NCI-H2081 (cell line): ENCODE measurements at places on chromosomes 3 and 15.

DNA sequence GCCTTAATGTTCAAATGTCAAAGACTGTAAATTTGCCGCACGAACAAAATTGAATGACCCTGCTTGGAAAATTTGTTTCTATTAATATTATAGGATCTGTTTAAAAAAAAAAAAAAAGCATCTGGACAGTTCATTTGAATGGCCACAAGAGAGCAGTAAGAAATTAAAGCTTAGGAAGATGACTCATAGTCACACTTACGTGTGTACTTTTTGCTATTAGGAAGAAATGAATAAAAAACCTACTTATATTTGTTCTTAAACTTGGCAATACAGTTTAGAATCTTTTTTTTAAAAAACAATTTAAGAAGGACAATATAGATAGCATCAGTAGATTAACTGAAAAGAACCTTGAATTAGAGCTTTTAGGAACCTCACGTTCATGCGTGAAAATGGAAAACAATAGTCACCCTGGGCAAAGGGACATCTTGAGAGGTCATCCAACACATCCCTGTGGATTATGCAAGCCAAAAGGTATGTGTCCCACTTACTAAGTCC, 621.8 kb downstream of the MECOM start:
- peak; percentile 46 for DNase-seq

- no peak for DNase-seq
These were observed 51.8 kb downstream of the KLF15 start for GRCh38 chr3:126305427-126305826.

DNA sequence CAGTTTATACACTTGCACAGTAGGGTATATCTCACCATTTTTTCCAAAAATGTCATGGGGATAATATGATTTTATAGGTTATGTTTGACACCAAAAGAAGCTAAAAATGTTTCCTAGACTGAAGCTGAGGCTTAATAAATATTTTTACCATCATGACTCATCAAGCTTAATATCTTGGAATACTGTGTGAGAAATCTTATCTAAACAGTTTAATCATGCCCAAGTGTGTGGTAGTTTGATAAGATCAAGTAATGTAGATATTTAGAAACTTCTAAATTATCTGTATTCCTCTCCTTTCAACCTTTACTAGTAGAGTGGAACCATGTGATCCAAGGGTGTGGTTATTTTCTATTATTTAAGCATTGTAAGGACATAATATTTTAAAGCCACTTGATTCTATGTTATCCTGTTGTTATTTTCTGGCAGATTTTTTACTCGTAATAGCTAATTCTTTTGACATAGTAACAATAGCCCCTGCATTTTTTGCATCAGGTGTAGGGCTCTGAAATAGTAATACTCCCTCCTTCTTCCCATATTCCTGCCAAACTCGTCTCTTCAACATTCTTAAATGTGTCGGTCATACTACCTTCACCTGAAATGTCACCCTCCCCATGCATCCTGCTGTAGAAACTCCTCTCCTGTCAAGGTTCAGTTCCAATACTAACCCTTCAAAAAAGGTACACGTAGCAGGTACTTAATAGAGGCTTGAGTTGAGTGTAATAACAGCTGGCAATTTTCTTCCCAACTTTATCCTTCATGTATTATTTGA, 729.6 kb downstream of the NLGN1 start:
- no peak for DNase-seq

GRCh38 chr3:48423883-48424695, 5.8 kb downstream of the PLXNB1 start:
- no peak for DNase-seq

DNA sequence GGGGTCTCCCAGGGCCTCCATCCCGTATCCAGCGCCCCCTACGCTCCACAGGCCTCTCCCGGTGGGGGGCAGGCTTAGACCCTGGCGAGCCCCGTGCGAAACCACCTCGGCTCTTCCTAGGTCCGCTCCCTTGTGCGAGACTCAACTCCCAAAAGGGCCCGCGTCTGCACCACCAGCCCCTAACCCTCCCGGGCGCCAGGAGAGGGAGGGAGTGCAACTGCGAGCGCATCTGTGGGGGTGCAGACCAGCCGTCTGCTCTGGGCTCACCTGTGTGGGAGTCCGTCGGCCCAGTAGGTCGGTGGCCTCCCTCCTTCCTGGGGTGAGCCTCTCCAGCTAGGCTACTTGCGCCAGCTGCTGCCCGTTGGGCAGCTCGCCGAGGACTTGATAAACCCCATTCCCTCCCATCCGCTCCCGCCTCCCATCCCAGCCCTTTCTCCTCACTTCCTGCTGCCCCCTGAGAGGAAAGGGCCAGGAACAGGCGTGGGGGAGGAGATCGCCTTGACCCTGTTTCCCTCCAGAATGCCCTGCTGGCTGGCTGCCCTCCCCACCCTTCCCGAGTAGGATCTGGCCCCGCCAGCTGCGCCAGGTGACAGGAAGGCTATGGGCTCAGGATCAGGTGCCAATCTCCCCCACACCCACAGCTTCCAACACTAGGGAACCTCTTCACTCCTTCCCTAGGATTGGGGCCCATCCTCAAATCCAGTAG, at the start of gene HYAL2:
TSS of gene HYAL2 (minus strand) at position 360 of the 706 bp plus-strand sequence. CDS start 2,256 bp downstream, outside the sequence.
- DNase-seq, result peak; percentile 23

GRCh38 chr3:169384573-169384972, 278.9 kb downstream of the MECOM start:
- DNase-seq, result no peak

DNA sequence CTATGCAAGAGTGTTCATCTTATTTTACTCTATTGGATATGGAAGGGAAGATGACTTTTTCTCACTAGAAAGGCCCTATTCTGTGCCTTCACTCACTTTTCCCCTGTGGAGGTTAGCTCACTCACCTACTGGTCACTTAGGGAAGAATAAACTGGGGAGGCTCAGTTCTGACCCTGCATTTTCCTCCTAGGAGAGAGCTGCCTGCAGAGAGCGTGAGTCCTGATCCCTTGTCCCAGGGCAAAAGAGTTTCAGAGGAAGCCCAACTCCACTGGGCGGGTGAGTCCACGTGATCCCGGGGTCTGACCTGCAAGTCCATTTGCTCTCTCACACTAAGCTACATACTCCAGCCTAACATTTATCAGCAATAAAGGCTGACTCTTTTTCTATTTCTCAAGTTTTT, 8.4 kb downstream of the MORC1 start:
- no peak for DNase-seq

GRCh38 chr3:184884359-184885017, 72.5 kb downstream of the VPS8 start:
- no peak for DNase-seq

GRCh38 chr3:32239307-32240158, 1.1 kb downstream of the CMTM8 start:
- no peak for DNase-seq

- DNase-seq, result no peak
These were observed 1.6 kb downstream of the OXTR start for GRCh38 chr3:8767667-8768363.

DNA sequence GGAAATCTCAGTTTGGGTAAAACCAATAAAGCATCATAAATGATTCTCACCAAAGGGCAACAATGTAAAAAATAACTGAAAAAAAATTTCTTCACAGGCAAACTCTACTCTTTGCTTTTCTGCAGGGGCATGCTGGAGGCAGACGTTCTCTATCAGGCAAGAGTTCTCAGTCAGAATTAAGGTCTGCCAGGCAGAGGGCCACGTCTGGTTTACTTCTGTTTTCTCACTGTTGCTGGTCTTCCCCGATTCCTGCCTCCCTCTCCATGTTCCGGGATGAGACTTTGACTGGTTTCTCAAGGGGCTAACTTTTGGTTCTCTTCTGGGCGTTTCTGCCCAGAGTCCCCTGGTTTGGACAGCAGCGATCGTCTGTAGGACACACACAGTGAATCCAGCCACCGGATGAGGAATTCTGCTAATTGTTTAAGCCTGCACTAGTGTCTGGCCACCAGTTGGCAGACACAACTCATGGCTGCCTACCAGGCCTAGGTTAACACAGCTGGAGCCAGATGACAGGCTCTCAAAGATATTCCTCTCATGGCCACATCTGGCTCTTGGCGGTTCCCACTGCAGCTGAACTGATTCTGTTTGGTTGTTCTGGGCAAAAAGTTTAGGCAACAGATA, 273.1 kb downstream of the FOXP1 start:
- no peak for DNase-seq

- DNase-seq, result no peak
These were observed 414.7 kb upstream of the ARRDC4 start for GRCh38 chr15:97545799-97546198.

DNA sequence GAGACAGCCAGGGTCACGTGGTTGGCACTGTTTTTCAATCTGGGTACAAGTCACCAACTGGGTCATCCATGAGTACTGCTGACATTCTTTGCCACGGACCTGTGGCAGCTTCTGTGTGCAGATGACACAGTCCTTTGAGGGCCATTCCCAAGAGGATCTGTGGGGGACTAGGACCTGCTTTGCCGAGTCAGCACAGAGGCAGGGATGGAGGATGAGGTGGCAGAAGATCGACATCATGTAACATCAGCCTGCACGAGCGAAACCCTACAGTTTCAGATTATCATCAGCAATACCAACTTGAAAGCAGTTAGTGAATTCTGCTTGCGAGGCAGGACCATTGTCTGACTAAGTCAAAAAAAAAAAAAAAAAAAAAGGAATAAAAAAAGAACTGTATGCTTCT, 227.7 kb downstream of the FOXP1 start:
- no peak for DNase-seq

DNA sequence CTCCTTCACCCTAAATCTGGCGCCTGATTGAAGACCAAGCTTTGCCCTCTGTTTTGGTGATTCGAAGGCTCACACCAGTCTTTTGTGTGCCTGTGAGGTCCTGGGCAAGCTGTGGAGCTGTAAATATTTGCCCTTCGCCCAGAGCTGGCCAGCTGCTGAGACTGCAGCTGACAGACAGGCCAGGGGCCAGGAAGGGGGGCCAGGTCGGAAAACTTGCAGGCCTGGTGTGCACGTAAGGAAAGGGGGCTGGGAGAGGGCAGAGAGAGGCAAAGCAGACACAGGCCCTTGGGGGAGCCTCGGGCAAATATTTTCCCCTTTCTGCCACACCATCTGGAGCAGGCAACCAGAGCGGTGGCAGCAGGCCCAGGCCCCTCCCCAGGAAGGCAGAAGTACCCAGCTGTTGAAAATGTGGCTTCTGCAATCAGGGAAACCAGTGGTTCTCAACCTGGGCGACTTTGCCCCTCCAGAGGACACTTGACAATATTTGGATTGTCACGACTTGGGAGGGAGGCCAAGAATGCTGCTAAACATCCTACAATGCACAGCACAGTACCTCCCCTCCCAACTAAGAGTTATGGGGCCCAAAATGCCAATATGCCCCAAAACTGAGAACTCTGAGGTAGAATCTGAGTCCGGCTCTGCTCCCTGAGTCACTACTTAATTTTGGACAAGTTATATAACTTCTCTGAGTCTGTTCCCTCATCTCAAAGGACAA, 2.5 kb downstream of the PDZRN3 start:
- peak; percentile 78 for DNase-seq

DNA sequence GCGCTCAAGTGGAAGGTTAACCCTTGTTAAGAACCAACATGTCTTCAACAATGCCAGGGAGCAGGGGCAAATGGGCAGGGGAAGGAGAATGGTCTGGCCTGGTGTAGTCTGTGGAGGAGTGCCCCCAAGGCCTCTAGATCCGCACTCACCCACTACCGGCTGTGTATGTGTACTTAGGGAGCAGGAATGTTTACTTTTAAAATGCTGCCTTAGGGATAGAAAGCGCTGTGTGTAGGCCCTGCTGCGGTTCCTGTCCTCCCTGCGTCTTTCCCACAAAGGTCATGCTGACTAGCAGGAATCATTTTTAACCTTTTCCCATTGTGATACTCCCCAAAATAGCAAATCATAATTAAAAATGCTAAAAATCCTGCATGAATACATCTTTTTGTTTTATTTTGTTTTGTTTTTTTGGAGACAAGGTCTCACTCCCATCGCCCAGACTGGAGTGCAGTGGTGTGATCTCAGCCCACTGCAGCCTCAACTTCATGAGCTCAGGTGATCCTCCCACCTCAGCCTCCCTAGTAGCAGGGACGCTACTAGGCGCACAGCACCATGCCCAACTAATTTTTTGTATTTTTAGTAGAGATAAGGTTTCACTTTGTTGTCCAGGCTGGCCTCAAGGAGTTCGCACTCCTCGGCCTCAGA, 35.9 kb upstream of the CEMIP start:
- no peak for DNase-seq

- no peak for DNase-seq
These were observed 461.9 kb downstream of the FOXP1 start for GRCh38 chr3:71121429-71122167.

- DNase-seq, result no peak
These were observed 5.2 kb downstream of the CD200 start for GRCh38 chr3:112338021-112338726.

GRCh38 chr3:182755712-182756111, 37.6 kb upstream of the ATP11B start:
- no peak for DNase-seq

- no peak for DNase-seq
These were observed 88.0 kb downstream of the HMG20A start for GRCh38 chr15:77508541-77509243.

DNA sequence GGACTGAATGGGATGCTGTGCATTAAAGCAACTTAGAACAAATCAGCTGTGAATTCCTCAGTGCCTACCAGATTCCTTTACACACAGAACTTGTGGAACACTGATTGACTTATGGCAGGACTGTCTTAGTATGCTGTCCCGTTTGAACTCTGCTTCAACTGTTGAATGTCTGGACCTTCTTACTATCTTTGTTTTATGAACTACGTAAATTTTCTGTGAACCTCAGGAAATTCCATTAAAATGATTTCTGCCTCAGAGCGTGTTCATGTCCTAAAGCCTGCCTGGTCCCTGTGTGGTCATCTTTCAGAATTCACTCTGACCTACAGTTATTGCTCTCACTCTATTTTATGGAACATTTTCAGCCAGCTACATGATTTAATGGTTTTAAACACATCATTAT, 29.4 kb upstream of the FBN1 start:
- no peak for DNase-seq

GRCh38 chr15:32688151-32688639, 29.6 kb upstream of the GREM1 start:
- DNase-seq, result peak; percentile 69

DNA sequence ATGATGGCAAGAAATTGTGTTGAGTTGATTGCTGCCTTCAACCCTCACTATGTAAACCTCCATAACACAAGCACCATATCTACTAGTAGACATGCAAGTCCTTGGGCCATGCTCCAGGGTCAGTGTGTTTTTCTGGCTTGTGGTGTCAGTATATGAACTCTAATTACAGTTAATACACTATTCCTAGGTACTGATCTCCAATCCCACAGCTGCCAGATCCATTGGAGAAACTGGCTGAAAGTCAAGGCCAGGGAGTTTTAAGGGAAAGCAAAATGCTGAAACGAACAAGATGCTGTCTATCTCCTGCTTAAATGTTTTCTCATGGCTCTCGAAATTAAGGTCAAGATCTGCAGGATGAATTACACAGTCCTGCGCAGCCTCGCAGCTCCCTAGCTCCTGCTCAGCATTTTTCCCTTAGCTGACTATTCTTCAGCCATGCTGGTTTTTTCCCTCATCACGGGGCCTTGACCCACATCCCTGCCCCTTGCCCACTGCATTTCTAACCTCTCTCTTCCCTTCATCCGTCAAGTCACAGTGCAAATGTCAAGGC, 425.0 kb upstream of the ADAMTS9 start:
- no peak for DNase-seq

GRCh38 chr3:10625323-10625722, 119.9 kb upstream of the ATP2B2 start:
- DNase-seq, result no peak
